ENCODE measurements at places on chromosomes 3 and 15. TPM values are rescaled to one million over a fixed set of nuclear protein-coding genes. Genes with fewer than 3 reads are reported as not detected.

GRCh38 chr15:69403594-69403993 is 10.6 kb upstream of the KIF23 start:
- DNase-seq = no peak

DNA sequence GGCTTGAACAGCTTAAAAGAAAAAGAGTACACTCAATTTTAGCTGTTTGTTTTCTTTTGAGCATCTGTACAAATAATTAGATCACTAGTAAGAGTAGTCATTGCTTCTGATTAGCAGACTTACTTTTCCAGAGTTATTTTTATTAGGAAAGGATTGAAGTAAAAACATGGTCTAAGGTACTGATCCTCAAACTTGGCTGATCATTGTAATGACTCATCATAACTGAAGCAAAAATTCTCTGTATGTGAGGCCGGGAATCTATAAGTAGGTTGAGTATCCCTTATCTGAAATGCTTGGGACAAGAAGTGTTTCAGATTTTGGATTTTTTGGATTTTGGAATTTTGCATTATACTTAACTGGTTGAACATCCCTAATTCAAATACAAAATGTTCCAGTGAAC is 12.4 kb downstream of the NMD3 start:
- no peak for DNase-seq

GRCh38 chr15:56356616-56357015 is 8.6 kb upstream of the TEX9 start:
- no peak for DNase-seq

DNA sequence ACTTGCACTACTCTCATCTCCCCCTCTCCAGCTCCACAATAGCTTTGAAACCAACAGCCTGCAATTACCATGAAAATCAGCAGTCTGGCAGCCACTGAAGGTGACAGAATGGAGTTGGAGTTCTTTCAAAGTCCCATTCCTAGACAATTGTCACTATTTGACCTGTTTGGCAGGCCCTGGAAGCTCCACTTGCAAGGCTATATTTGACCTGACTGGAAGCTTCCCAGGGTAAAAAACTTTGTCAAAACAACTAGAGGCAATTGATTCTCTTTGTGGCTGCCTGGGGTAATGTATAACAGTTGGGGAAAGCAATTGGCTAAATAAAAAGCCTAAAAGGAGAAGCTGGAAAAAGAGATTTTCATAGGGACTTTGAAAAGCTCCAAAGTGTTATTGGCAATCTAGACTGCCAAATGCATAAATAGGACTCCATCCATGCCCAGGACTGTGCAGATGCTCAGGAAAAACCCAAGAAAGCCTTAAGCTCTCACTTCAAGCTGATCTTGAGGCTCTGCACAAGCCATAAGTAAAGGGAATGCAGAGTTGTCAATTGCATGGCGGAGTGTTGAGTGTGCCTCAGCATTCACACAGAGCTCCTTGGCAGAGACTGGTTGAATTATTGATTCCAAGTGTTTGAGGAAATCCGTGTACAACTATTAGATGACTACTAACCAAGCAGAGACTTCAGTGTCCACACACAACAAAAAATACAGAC is 18.3 kb downstream of the GREM1 start:
- no peak for DNase-seq

DNA sequence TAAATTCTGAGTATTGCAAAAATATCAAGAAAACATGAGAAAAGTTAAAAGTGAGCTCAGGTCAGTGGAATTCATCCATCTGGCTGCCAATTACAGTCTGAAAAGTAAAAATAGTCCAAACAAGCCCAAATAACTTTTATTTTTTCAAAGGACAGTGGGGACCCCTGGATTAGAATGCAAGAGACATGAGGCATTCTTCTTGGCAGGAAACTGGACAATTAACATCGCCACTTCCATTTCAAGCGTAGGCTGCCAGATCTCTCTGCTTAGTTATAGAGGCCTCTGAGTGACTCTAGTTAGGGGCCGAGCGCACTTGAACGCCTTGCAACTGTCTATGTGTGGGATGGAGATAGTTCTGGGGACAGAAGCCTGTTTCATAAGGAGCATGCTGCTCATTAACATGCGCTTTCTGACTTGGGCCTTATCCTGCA is 189.1 kb downstream of the GHSR start:
- no peak for DNase-seq

- peak; percentile 81 for DNase-seq
Observed at GRCh38 chr15:75201616-75202250, at the start of gene C15orf39. Gene C15orf39 (plus strand): TSS chr15:75201882. CDS start chr15:75206049, 4,167 bp downstream.

DNA sequence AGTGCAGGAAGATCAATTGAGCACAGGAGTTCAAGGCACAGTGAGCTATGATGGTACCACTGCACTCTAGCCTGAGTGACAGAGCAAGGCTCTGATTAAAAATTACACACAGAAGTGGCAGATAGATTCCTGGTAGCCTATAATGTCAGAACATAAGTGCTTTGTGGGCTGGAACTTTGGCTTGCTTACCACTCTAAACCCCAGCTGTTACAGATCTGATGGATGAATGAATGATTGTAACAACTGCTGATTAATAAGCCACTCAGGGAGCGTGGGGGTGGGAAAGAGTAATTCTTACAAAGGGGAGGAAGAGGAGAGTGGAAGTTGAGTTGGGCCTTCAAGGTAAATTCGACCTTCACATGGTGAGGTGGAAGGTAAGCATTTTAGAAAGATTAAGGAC is 40.9 kb upstream of the PTPN23 start:
- no peak for DNase-seq

DNA sequence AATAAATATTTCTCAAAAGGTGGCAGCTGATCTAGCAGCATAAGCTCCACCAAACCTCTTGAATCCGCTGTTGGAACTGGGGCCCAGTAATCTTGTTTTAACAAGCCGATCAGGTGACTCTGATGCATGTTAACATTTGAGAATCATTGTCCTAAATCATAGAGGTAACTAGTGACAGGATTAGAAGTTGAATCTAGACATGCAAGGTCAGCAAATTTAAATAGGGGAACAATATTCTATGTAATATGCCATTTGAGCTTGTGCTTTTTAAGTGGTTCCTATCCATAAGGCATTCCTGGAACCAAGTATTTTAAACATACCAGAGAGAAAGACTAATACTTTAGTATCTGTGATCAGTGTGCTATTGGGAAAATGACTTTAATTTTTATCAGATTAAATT is 412.8 kb downstream of the PYDC2 start:
- DNase-seq = no peak

GRCh38 chr3:94036909-94037507 is 8.6 kb upstream of the STX19 start:
- DNase-seq = no peak

GRCh38 chr15:37079726-37080125 is 20.6 kb downstream of the MEIS2 start:
- DNase-seq = no peak

DNA sequence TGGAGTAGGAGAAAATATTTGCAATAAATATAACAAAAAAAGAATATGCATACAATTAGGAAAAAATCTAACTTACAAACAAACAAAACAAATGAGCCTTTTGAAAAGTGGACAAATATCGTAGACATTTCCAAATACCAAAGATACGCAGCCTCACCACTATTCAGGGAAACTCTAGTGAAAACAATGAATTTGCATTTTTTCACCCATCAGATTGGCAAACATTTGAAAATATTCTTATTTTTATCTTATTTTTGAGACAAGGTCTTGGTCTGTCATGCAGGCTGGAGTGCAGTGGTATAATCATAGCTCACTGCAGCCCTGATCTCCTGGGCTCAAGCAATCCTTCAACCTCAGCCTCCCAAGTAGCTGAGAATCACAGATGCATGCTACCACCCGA is 15.5 kb downstream of the AP3S2 start:
- DNase-seq = no peak

DNA sequence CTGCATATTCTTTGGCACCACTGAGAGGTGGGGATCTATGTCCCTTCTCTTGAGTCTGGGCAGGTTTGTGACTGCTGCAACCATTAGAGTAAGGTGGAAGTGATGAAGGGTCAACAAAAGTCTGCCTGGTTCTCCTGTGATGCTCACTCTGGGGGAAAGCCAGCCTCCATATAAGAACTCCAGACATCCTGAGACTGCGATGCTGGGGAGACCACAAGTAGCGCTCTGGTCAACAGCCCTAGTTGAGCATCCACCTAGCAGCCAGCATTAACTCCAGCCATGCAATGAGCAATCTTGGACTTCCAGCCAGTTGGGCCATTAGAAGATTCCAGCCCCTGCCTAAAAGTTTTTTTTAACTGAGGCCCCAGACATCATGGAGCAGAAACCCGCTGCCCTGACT is 62.8 kb downstream of the SCN11A start:
- no peak for DNase-seq

GRCh38 chr3:148911173-148911572 is 46.1 kb downstream of the CPA3 start:
- DNase-seq = no peak

- no peak for DNase-seq
Observed at GRCh38 chr3:15539066-15539465, 17.6 kb upstream of the COLQ start.

- DNase-seq = no peak
Observed at GRCh38 chr3:67011414-67012131, 13.5 kb downstream of the KBTBD8 start.

- DNase-seq = no peak
Observed at GRCh38 chr3:72042397-72043203, 257.7 kb upstream of the PROK2 start.

GRCh38 chr15:67100801-67101581 is 35.6 kb downstream of the SMAD3 start:
- DNase-seq = peak; percentile 82

- no peak for DNase-seq
Observed at GRCh38 chr3:83461411-83461810, 1497.4 kb upstream of the CADM2 start.

DNA sequence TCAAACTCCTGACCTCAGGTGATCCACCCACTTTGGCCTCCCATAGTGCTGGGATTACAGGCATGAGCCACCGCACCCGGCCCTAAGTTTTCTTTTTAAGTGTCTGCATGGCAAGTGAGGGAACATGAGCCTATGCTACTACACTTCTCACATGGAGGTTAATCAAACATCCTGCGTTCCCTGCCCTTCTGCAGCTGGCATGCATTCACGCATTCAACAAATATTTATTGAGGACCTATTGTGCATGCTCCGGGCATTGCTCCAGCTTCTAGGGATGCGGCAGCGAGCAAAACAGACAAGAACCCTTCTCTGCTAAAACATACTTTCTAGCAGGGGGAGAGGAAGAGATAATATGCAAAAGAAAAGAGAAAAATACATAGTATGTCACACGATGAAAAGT is 42.6 kb upstream of the ACKR4 start:
- DNase-seq = no peak

- DNase-seq = no peak
Observed at GRCh38 chr3:150370122-150370602, 37.9 kb upstream of the TSC22D2 start.

DNA sequence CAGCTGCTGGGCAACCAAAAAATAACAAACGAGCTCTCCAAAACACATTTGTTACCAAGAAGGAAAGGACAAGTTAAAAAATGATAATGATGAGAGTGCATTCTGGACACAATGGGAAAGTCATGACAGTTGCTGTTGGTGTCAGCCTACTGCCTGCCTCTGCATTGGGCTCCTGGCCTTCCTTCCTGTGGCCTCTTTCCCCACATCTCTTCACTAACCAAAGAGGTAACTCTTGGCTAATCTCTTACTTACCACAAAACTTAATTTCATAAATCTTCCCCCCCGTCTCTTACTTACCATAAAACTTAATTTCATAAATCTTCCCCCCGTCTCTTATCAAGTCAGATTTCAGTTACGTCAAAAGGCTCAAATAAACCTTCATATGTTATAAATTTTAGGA is 58.6 kb downstream of the AGTR1 start:
- DNase-seq = no peak

DNA sequence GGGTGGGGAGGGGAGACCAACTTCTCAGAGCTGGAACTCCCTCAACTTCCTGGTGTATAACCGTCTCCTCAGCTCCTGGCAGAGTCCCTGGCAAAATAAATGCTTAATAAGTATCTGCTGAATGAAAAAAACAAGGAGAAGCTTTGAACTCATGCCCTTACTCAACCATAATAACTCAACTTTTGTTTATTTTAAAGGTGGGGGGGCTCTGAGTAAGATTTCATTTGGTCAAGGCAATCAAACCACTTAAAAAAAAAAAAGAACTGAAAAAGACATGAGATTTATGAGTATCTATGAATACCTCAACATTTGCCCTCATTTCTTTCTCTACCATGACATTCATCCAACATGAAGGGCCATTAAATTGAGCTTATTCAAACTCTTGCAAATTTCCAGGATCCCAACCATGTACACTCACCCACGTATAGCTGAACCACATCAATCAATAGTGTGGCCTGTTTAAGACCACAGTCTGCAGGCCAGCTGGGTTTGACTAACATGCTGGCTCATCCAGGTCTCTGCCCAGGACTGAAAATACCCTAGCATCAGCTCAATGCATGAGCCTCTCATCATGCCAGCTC is 157.9 kb downstream of the FOXP1 start:
- no peak for DNase-seq

DNA sequence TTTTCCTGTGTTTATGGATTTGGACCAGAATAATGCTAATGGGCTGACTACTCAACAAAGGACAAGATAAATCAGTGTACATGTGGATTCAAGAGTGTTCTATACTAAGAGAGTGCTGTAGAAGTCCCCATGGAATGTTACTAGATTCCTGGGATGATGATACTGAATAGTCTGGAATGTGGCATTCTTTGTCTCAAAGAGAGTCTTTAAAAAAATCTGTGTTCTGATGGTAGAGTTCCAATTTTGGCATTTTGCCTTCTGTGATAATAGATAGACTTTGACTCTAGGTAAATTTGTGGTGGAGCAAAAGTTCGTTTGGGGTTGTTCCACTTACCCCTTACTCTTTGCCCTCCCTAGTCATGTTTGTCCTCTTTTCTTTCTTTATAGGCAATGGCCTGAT is 43.7 kb downstream of the NMD3 start:
- no peak for DNase-seq

SLMAP gene
- 57.6 TPM for total RNA-seq

MEX3B gene
- 0.64 TPM for total RNA-seq

IL17RC gene
- total RNA-seq = 0.30 TPM

TM2D3 gene
- total RNA-seq = 51.6 TPM

ZNF80 gene
- 5.5 TPM for total RNA-seq

EPHA6 gene
- total RNA-seq = not detected

GOLGA8T gene
- total RNA-seq = 0.47 TPM

UPK1B gene
- not detected for total RNA-seq

GP9 gene
- total RNA-seq = not detected

SSR3 gene
- total RNA-seq = 121 TPM

CADM2 gene
- total RNA-seq = 0.58 TPM

DGKG gene
- total RNA-seq = 0.66 TPM

Data from activated CD8-positive, alpha-beta memory T cell treated with anti-CD3 and anti-CD28 coated beads, Interleukin-2, amount 10 ng/mL, durations not matched to agents 7 days and 5 days (primary cell).